ENCODE measurements at places on chromosomes 2 and 18.
A peak's percentile ranks its signal among the peaks of the same experiment; 100 is the strongest.

DNA sequence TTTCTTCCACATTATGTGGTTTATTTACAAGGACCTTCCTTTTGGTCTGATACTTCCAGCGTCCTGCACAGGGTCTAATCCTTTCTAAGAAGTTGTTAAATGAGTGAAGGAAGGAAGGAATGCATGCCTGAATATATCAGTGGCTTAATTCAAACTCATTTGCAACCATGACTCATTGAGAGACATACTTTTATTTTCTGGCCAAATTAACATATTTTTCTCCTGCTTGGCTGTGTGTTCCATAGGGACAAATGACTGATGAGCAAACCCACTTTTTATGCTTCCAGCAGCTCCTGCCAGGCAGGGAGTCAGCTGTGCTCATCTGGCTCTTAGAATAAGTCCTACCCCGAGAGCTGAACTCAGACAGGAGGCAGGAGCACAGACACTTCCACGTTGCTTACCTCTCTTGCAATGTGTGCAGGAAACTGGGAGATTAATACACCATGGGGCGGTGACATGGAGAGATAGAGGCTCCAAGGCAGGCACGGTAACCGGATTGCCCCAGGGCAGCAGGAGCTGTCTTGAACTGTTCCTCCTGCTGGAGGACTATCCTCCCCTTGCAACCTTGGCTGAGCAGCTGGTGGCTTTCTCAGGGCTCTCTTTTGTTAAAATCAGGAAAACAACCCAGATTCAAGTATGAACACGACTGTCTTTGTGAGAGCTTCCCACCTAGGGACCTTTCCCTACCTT lies 667.5 kb upstream of the HS6ST1 start:
- no peak for DNase-seq

DNA sequence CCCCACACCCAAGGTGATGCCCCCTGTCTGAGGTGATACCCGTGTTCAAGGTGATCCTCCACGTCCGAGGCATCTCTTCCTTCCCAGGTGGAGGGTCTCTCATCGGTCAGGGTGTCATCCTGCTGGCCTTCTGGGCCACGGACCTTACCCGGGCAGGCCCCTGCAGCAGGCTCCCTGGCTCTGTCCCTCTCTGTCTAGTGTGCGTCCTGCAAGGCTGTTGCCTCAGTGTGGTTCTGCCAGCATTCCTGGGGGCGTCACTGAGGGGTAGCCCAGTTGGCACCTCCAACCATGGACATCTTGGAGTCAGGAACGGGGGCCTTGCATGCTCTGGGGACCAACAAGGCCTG lies 5.6 kb upstream of the PER2 start:
- no peak for DNase-seq

GRCh38 chr2:100275200-100275589 lies 47.1 kb downstream of the LONRF2 start:
- DNase-seq = no peak

DNA sequence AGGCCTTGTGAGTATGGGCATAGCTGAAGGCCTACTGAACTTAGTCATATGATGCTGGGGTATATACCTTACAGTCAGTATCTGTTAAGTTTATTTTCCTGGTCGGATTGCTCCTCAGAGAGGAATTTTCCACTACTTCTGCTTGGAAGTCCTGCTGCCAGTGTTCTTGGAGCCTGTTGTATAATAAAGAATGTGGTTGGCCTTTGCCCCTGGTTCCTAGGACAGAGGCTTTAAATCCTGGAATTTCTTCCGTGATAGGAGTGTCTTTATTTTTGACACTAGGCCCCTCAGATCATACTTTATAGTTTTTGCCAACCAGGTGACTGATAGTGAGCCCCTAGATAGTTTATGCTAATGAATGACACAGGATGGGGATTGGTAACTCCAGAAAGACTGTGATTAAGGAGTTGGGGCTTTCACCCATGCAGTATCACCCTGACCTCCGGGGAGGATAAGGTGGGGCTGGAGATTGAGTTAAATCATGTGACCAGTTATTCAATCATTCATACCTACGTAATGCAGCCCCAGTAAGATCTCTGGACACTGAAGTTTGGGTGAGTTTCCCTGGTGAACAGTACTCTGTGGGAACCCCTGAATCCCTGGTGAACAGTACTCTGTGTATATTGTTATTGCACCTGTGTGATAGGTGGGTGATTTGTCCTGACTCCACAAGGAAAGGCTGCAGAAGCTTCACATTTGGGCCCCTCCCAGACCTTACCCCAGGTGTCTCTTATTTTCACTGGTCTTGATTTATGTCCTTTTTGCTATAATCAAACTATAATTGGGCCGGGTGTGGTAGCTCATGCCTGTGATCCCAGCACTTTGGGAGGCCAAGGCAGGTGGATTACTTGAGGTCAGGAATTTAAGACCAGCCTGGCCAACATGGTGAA lies 56.9 kb downstream of the COMMD1 start:
- DNase-seq = no peak

DNA sequence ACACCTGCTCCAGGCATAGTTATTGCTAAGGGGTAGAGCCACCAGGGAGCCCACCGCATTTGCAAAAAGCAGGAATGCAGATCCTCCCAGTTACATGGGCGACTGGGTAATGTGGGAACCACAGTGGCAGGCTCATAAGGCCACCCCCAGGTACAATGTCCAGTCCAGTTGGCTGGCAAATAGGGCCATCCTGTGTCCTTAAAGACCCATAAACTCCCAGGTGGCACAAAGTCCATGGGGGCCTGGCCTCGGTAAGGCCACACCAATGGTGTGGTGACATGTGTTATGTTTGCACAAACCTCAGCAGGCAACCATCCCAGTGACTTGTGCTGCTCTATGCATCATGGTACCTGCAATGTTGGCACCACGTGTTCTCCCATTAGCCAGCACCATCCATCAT lies 283.6 kb upstream of the GYPC start:
- no peak for DNase-seq

DNA sequence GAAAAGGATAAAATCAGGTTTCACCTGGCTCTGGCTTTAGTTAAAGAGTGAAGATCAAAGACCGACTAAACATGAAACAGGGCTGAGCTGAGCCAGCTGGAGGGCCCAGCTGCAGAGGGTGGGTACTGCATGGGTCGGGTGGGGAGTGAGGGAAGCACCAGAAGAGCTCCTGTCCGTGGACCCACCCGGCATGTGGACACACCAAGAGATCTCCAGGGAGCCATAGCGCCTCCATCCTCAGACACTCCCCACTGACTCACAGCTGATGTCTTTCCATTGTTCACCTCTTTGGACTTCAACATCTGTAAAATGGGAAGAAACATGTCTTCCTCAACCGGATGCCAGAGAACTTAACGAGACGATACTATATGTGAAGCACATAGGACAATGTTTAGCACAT lies 178.3 kb upstream of the KLHL29 start:
- no peak for DNase-seq

DNA sequence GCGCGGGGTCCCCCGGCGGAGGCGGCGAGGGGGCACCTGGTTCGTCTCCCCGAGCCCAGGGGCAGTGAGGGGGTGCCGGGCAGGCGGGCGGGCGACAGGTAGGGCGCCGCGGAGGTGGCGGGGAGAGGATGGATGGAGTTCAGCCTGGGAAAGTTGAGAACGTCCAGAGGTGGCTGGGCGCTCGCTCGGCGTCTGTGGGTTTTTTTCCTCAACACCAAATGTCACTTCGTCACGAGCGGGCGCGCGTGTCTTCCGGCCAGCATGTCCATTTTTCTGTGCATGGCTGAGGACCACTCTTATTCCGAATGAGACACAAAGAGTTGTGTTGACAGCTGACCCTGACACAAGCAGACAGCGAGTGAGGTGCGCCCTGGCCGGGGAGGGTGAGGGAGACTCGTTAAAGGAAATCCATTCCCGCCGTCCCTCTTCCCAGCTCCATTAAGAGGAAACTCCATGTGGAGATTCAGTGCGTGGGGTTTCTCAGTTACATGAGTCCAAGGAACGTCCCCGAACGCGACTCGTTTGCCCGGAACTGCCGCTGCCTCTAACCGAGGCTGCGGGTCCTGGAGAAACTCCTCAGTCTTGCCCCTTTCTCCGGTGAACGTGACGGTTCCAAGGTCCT lies 859 bp downstream of the GREB1L start:
- DNase-seq = no peak

DNA sequence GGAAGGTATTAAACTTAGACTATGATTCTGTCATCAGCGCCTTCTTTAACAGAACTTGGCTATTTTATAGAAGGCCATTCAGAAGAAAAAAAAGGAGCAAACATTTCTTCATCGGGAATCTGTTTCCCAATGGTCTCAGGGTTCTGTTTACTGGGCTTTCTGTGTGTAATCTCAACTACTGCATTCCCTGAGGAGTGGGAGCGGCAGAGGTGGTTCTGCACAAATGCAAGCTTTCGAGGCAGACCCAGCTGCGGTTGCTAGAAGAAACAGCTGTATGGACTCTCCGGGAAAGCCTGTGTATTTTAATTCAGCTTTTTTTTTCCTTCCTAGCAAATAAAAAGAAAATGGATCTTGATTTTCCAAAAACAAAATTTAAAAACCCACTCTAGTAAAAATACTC lies 250.7 kb downstream of the NAPG start:
- no peak for DNase-seq

- DNase-seq = no peak
These were observed 49.7 kb downstream of the SH3YL1 start for GRCh38 chr2:213932-214693.

DNA sequence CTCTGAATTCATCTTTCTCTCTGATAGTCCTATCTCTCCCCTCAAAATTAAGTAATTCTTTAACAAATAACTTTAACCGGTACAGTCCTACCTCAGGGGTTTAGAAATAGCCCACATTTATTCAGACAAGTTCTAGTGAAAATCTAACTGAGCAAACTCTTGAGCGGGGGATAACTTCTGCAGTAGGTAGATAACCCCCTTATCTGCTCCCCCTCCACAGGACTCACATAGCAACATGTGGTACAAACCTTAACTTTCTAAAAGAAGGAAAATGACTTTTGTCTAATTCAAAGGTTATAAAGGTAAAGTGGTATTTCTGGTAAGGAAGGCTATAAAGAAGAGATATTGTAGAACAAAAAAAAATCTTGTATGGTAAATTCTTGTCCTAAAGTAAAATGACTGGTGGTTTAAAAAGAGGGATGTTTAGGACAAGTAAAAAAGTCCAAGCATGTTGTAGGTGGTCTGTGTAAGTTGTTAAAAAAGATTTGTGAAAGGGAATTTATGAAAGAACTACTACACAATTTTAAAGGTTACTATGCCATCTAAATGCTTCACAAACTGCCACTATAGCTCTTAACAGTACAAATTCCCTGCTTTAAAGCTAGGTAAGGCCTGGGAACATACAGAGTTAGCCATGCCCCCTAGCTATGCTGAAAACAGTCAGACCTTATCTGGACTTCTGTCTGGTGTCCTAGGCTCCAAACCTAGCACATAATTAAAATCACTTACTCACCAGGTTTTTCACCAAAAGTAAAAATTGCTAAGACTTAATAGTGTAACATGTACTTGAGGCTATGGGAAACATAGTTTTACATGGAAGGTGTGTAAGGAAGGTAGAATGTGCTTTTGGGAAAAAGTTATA lies 8.1 kb upstream of the RPIA start:
- no peak for DNase-seq

- DNase-seq = no peak
These were observed 96.8 kb upstream of the MBOAT2 start for GRCh38 chr2:9100080-9100876.

DNA sequence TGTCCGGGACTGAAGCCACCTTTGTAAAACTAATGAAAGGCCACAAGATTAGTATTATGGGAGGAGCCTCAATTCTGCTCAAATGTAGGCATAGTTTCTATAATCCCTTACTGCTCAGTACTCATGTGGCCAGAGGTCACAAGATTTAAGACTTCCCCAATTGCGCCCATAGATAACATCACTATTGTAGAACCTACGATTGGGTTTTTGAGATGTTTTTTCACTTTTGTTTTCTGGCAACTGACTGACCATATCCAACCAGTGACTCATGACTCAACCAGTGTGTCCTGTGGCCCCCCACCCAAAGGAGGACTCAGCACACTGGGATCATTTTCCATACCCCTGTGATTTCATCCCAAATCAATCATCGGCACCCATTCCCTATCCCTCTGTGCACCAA lies 15.2 kb upstream of the TSPYL6 start:
- DNase-seq = no peak

GRCh38 chr18:74248189-74248588 lies 43.6 kb downstream of the CYB5A start:
- DNase-seq = peak; percentile 6

- no peak for DNase-seq
These were observed 290 bp downstream of the PSMG2 start for GRCh38 chr18:12703096-12703567.

GRCh38 chr2:239932881-239933735 lies 92.0 kb downstream of the NDUFA10 start:
- no peak for DNase-seq

GRCh38 chr2:47061944-47062678 lies 93.0 kb downstream of the STPG4 start:
- no peak for DNase-seq

GRCh38 chr2:222835143-222835822 lies 25.6 kb upstream of the ACSL3 start:
- no peak for DNase-seq

DNA sequence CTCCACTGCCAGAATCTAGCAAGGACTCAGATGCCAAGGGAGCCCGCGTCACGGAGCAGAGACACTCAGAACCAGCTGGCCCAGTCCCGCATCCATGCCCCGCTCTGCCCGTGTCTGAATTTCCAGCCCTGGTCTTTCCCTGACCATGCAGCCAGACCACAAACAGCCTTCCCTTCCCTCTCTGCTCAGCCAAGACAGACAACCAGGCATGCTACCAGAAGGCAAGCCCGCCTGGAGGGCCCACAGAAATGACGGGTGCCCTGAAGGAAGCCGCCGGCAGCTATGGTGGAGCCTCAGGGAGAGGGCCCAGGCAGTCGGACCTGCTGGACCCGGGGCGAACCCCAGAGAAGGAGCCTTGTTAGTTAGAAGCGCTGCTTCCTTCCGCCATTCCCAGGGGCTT lies 45.1 kb upstream of the MAL start:
- DNase-seq = no peak

DNA sequence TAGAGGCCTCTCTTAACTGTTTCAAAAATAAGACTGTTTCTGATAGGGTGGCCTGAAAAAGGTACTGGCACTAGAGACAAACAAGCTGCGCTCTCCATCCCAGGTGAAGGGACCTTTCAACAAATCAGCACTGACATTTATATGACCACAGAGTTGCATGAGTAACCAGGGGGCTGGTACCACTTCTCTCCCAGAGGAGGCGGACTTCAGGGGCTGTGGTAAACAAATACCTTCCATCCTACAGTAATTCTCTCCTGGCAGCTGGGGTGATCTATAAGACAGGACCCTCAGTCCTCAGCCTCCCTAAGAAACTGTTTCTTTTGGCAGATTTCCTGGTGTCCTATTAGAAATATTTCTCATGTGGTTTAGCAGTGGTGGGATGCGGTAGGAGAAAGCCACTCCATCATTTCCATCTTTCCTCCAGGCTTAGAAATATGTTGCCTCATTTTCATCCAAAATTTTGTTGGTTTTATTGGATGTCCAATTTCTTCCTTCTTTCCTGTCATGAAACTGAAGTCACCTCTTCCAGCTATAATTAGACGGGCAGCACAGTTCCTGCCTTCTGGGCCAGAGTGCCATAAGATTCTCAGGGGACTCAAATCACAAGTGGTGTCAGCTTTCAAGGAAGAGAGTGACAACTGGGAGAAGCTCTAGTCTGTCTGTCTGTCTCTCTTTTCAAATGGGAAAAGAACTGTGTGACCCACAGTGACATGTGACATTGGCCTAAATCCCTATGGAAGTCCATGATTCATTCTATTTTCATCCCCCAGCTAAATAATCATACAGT lies 96.4 kb downstream of the CYRIA start:
- DNase-seq = no peak
